ENCODE measurements at places on chromosomes 16 and 17.

DNA sequence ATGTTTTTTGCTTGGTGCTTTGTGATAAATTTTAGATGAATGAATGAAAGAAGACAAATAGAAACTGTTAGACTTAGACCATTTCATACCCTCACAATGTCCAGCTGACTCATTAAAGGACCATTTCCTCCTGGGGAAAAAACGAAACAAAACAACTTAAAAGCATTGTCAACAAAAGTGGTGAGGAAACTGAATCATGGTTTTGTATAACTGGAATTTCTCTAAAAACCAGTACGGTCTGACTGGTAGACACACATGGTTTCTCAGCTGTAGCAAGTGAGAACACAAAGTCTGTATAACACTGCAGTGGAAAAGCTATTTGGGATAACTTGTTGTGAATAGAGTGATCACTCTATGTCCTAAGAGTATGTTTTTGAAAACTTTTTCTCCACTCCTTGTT is 5.3 kb upstream of the DDX52 start:
- DNase-seq, result no peak

DNA sequence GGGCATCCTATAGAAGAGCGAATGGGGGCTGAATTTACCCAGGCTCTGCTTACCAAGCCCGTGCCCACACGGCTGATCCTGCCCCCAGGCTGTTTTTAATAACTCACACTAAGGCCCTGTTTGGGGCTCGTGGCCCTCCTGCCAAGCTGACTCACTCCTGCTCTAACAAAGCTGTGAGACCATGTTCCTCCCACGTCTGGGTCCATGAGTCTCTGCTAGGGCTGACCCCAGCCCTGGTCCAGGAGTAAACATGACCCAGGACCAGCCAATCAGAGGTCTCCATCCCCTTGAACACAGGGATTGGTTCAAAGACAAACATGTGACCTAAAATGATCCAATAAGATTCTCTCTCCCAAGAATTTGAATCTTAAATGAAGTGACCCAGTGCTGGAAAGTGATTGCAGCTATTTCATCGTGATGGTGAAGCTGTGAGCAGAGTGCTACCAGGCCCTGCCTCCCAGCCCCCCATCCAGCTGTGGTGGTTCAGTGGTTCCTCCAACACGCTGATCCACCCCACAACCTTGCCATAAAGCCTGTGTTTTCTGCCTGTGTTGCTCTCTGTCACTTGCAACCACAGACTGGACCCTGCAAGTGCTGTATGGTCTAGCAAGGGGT is 57.2 kb downstream of the C16orf82 start:
- no peak for DNase-seq

GRCh38 chr17:75181608-75182318 is 996 bp downstream of the SUMO2 start:
- DNase-seq, result no peak

- DNase-seq, result no peak
These were observed 31.0 kb downstream of the CFDP1 start for GRCh38 chr16:75402159-75402820.

Measured in retina (tissue), 1 donor.